ENCODE measurements at places on chromosomes 2 and 18.

DNA sequence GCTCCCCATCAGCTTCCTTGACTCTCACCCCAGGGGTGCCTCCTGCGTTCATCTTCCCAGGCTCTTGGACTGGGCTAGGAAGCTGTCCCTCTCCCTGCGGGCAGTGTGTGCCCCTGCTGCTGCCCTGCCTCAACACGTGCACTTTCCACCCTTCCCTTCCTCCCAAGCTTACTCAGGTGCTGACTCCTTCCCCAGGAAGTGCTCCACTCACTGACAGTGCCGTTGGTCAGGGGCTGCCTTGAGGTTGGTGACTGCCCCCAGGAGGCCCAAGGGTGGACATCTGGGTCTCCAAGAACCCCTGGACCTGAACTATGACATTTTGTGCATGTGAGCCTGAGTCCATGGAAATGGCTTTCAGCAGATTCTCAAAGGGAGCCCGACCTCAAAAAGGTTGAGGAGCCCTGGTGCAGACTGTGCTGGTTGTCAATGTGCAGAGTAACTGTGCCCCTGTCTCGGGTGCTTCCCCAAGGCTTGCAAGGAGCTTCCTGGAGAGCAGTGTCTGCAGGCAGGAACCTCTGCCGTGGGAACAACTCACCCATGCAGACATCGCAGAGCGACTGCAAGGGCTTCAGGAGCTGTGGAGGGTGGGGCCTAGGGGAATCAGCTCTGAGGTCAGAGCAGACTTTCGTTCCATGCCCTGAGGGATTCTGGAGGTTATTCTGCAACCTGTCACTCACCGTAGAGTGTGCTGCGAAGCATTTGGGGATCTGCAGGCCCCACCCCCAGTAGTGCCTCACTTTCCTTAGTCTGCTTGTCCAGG, 116.5 kb upstream of the MCFD2 start:
- DNase-seq = no peak

DNA sequence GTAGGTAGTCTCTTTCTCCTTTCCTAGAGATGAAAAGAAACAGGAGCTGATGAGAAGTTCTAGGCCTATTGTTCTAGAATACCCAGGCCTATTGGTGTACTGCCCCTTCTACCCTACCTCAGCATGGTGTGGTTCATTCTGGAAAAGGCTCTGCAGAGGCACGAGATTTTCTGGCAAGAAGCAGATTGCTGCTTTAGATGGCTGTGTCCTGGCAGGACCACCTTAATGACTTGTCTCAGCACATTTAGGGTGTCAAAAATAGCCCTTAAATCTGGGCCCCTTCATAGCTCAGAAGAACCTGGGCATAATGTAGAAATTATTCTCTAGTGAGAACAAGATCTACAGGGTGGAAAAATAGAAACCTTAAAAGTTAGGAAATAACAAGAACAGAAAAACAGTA, 87.9 kb downstream of the BCL2L11 start:
- no peak for DNase-seq

DNA sequence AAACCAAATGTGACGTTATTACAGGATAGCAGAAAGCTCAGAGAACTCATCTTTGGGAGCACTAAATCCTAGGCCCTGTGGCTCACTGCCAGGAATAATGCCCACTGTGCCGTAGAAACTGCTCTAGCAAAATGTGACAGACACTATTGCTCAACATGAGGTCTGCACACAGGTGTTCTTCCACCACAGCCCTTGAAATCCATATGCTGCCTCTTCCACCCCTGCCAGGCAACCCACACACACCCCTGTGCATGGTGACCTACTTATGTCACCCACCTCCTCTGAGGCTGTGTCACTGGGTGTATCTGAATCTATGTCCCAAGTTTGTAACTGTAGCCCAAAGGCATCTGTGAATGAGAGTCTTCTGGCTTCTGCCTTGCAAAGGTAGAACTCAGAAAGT, 66.1 kb upstream of the MBOAT2 start:
- no peak for DNase-seq

GRCh38 chr2:215797676-215798075, 215.7 kb downstream of the MREG start:
- DNase-seq = no peak

DNA sequence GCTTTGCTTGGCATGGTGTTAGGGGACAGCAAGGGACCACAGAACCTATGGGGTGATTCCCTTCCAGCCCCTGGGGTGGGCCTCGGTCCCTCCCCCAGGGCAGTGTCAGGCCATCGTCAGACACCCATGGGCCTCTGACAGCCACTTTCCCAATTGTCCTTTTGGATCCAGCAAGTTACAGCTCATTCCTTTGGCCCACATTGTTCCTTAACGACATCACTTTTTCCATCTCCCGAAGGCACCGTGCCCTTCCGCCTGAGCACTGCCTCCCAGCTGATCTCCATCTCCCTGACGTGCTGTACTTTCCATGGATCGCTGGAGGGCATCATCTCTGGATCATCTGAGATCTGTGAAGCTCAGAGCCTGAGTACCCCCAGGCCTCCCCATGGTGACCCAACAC, 10.4 kb upstream of the KCNK3 start:
- no peak for DNase-seq

DNA sequence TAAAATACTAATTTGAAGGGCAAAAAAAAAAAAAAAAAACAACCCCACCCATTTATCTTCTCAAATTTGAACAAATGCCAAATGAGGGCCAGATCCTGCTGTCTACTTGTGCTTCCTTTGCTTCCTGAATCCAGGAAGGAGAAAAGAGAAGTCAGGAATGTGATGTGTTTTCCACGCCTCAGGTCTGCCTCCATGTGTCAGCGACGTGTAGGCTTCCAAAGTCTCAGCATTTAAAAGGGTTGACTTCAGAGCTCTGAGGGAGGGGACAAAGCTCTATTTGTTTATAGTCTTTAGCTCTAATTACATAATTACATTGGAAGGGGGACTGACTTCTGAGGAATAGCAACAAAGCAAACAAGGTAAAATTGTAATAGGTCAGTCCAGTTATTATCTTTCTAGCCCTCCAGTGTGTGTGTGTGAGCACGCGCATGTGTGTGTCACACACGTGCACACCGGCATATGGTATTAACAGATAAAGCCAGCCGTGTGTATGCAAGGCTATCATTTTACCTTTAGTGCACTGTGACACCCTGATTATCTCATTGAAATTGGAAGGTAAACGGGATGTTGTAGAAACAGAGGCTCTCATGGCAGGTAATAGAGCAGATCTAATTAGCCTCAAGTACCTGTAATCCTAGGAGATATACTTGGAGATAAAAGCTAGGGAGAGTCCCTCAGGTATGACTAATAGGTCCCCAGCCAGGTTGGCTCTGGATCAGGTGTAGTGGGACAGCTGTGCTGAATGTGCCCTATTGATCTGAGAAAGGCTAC, 911.4 kb upstream of the ZEB2 start:
- peak; percentile 15 for DNase-seq

- no peak for DNase-seq
Measured at GRCh38 chr2:23291239-23291638, 93.7 kb upstream of the KLHL29 start.

DNA sequence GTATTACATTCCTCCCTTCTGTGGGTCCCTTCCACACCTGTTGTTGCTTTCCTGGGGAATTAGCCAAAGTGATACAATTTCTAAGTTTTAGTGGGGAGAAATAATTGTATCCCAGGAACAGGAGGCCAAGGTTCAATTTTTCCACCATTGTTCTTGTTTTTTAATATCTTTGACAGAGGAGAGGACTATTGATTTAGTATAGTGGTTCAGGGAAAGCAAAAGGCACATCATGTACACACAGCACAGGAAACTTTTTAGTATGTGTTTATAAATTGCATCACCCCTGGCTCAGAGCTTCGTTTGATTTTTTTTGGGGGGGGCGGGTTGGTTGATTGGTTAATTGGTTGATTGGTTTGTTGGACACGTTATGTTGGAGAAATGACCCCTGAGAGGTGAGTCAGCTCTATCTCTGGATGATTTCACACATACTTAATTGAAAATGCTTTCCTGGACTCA, 431.6 kb downstream of the PID1 start:
- no peak for DNase-seq

GRCh38 chr18:10072671-10073175, 158.9 kb downstream of the VAPA start:
- DNase-seq = no peak

- no peak for DNase-seq
Measured at GRCh38 chr2:118709786-118710185, 137.7 kb downstream of the EN1 start.

GRCh38 chr2:135916207-135916606, 40.0 kb upstream of the MCM6 start:
- peak; percentile 24 for DNase-seq

- no peak for DNase-seq
Measured at GRCh38 chr2:81894451-81894990, 1590.0 kb upstream of the LRRTM1 start.

- no peak for DNase-seq
Measured at GRCh38 chr2:225233234-225233633, 166.3 kb upstream of the NYAP2 start.

DNA sequence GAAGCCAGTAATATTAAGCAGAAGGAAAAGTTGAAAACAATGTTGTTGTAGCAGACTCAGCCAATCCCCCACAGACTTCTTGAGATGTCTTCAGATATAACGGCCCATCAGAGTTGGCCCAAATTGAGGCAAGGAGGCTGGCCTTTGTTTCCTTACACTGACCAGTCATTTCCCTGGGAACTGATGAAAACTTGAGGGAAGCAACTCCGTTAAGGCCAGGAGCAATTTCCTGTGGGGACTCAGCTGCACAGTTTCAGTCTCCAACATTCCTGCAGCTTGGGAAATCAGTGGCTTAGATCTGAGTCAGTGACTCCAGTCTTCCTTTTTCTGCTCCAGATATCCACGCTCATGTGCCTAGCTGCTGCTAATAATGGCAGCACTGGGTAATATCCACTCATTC, 75.7 kb downstream of the FTCDNL1 start:
- no peak for DNase-seq

GRCh38 chr2:201621293-201621999, 21.9 kb downstream of the TMEM237 start:
- DNase-seq = no peak

DNA sequence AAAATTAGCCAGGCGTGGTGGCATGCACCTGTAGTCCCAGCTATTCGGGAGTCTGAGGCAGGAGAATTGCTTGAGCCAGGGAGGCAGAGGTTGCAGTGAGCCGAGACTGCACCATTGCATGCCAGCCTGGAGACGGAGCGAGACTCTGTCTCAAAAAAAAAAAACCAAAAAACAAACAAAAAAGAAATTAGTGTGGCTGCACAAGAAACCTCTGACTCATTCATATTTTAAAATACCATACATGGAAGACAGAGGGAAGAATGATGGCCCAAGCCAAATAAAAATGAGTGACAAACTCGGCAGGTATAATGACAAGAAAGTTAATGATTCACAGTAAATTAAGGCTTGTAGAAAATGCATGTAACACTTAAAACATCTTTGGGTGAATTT, 875.8 kb downstream of the EPHA4 start:
- no peak for DNase-seq

DNA sequence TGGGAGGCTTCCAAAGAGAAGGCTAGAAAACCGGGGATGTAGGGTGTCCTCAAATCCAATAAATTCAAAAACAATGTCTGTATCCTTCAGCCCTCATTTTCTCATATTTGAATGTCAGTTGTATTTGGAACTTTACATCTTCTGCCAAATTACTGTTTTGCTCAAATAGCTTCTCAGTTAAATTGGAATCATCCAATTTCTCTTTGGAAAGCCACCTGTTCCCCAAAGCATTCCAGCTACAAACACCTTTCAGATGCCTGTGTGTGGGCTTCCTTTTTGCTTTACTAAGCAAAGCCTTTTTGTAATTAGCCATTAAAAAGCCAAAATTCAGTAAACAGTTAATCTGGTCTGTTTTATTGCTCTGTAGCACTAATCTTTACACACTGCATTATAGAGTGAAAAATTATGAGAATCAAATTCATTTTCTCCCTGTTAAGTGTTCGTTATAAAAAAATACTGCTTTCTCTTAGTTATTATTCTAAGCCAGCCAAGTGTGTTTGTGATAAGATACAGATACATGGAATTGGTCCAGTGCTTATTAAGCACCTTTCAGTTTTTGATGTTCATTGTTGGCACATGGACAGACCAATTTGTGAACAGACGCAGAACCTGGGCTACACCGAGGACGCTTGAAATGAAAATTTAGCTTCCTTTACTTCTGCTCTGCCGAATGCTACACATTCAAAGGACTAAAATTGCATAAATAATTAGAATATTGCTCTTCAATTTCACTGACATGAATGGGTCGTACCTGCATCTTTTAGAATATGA, 151.6 kb downstream of the RTN4 start:
- DNase-seq = no peak

GRCh38 chr2:98334439-98335078, 11.7 kb upstream of the CNGA3 start:
- DNase-seq = no peak

Measured in right renal pelvis (tissue), 4 donors.